ENCODE measurements at places on chromosomes 2 and 18.

DNA sequence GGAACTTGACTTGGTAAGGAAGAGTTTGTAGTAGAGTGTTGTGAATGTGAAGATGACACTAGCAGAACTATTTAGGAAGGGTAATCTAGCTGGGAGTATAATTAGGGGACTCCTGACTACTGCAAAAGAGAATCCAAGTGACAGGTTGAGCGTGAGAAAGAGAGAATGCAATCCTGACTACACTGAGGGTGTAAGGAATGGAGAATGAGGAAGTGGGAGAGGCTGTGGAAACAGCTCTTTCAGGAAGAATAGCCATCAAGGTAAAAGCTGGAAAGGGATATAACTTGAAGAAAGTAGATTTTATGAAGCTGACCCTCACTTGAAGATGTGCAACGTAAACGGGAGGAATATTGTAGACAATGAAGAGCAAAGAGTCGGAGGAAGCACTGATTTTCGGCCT lies 41.1 kb upstream of the TTN start:
- no peak overlapping the region for H3K27ac ChIP-seq
- H3K27me3 ChIP-seq = no peaks in the 10 kb centered on the region
- no peak for DNase-seq
- H3K4me3 ChIP-seq = no peak overlapping the region

- H3K36me3 ChIP-seq = no peaks in the 10 kb centered on the region
- H3K4me3 ChIP-seq = no peak overlapping the region
- peak; percentile 63 for DNase-seq
- peaks cover 89% of the 10 kb centered on the region for H3K27me3 ChIP-seq
- no peak overlapping the region for H3K27ac ChIP-seq
- peaks cover 2% of the 10 kb centered on the region for H3K4me1 ChIP-seq
Observed at GRCh38 chr2:20661421-20662307, 5.3 kb upstream of the GDF7 start.

DNA sequence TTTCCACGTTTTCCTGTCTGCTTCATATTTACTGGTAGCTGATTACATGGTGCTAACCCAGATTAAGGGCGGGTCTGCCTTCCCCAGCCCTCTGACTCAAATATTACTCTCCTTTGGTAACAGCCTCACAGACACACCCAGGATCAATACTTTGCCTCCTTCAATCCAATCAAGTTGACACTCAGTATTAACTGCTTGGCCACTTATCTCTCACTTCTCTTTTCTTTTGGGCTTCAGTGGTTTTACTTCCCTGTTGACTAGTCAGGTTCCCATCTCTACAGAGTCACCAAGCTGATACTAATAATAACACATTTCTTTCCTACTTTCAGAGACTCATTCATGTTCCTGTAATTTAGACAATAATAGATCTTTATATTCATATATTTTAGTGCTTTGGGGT lies 302.2 kb upstream of the MAP2 start:
- no peak overlapping the region for H3K27ac ChIP-seq
- no peak for DNase-seq
- H3K36me3 ChIP-seq = peaks cover 2% of the 10 kb centered on the region

DNA sequence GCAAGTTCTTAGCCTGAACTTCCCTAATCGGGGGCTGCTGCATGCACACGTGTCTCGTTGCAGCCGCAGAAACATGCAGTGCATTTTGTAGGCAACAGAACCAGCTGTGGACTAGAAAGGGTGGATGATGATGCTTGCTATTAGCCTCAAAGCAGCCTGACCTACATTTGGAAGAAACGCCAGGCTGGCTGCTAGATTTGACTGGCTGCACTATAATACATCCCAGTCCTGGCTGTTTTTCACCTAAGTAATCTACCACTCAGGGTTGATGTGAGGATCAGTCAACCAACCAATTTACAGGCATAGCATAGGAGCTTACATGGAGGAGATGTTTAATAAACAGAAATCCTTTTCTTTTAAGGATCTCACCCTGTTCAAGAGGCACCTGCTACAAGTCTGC lies 56.4 kb upstream of the SPP2 start:
- H3K36me3 ChIP-seq = no peaks in the 10 kb centered on the region
- H3K27ac ChIP-seq = no peak overlapping the region
- no peaks in the 10 kb centered on the region for H3K4me1 ChIP-seq
- DNase-seq = no peak
- H3K27me3 ChIP-seq = peaks cover 9% of the 10 kb centered on the region
- no peak overlapping the region for H3K4me3 ChIP-seq

DNA sequence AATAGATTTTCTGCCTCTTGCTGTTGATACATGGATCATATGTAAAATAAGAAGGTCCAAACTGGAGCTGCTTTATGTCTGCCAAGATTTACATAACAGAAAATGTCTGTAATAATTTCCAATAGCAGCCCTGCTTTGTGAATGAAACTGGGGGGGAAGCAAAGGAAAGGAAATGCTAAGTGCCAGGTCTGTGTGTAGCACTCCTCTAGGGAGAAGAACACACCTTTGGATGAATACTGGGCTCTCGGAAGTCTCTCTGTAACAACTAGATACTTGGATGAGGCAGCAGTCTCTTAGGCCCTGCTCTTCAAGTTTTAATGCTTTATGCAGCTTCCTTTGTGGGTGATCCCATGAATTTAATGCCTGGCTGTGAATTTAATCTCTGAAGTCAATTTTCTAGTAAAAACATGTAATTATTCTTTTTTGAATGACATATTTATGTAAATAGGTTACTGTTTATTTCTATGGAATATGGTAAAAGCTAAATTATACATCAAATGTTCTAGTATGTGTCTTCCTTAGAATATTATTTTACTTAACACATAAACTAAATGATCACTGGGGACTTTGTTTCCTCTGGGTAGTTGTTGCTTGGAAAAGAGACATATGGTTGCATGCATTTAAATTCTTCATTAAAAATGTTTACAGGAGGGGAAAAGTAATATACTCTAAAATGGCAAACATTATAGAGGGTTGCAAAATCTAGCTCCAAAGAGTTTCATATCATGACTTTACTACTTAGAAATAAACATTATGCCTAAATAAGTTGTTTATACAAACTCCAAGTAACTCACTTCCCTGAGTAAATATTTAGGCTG lies 336.6 kb upstream of the CWC22 start:
- H3K27me3 ChIP-seq = no peaks in the 10 kb centered on the region
- H3K4me1 ChIP-seq = peaks cover 9% of the 10 kb centered on the region
- no peak for DNase-seq
- no peak overlapping the region for H3K27ac ChIP-seq
- H3K36me3 ChIP-seq = no peaks in the 10 kb centered on the region

DNA sequence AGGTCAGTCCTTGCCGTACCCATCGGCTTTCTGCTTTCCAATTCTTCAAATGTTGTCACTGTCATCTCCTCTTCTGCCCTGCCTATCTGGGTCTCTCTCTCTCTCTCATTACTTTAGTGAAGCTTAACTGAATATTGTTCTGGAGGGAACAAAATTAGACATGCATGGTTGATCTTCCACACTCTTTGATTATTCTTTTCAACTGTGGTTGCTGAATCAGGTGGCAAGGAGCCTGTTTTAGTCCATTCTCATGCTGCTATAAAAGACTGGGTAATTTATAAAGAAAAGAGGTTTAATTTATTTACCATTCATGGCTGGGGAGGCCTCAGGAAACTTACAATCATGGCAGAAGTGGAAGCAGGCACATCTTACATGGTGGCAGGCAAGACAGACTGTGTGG lies 157.9 kb downstream of the ARL4C start:
- H3K36me3 ChIP-seq = peaks cover 6% of the 10 kb centered on the region
- H3K4me3 ChIP-seq = no peak overlapping the region
- peaks cover 27% of the 10 kb centered on the region for H3K4me1 ChIP-seq
- no peak for DNase-seq

DNA sequence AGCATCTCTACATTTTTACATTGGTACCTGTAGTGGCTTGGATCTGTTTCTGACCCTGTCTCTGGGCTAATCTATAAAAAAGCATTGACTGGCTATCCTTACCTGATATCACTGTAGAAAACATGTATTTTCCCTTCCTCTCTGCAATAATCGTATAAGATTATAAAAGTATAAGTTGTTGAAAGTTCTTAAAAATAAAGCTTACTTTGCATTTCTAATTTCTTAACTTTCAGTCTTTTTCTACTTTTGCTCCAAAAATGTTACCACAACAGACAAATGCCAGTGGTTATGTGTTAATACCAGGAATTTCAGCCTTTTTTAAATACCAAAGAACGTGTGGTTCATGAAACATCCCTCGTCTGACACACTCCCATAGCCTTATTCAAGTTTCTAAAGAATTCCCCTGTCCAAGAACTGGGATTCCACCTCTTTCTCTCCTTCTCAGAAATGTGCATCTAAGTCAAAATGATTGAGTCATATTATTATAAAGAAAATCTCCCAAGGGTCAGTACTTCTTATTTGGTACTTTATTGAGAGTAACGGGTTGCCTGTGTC lies 28.5 kb upstream of the ACKR3 start:
- H3K27me3 ChIP-seq = peaks cover 48% of the 10 kb centered on the region
- no peak overlapping the region for H3K4me3 ChIP-seq
- no peaks in the 10 kb centered on the region for H3K4me1 ChIP-seq
- no peak for DNase-seq
- no peak overlapping the region for H3K27ac ChIP-seq
- no peaks in the 10 kb centered on the region for H3K36me3 ChIP-seq

- H3K4me1 ChIP-seq = no peaks in the 10 kb centered on the region
- no peaks in the 10 kb centered on the region for H3K36me3 ChIP-seq
- no peak overlapping the region for H3K27ac ChIP-seq
- DNase-seq = no peak
- no peaks in the 10 kb centered on the region for H3K27me3 ChIP-seq
Observed at GRCh38 chr2:57376985-57377384, 669.6 kb upstream of the VRK2 start.
